ENCODE measurements at places on chromosomes 3 and 15. TPM values are rescaled to one million over a fixed set of nuclear protein-coding genes. Genes with fewer than 3 reads are reported as not detected.

Gene TTLL13
- 0.13 TPM for total RNA-seq

Gene DUOXA2
- total RNA-seq: not detected

Gene CHL1
- total RNA-seq: 1.9 TPM

Gene MRPL3
- total RNA-seq: 129 TPM

Gene SKIL
- total RNA-seq: 14.8 TPM

Gene ABHD2
- total RNA-seq: 38.7 TPM

Gene GATA2
- 0.56 TPM for total RNA-seq

Gene PDHB
- 62.9 TPM for total RNA-seq

Gene CYP19A1
- total RNA-seq: 1.2 TPM
